Activated CD4-positive, alpha-beta T cell treated with anti-CD3 and anti-CD28 coated beads, Interleukin-2, amount 50 U/mL, for 24 hours (primary cell): ENCODE measurements at places on chromosomes 13 and 19.

DNA sequence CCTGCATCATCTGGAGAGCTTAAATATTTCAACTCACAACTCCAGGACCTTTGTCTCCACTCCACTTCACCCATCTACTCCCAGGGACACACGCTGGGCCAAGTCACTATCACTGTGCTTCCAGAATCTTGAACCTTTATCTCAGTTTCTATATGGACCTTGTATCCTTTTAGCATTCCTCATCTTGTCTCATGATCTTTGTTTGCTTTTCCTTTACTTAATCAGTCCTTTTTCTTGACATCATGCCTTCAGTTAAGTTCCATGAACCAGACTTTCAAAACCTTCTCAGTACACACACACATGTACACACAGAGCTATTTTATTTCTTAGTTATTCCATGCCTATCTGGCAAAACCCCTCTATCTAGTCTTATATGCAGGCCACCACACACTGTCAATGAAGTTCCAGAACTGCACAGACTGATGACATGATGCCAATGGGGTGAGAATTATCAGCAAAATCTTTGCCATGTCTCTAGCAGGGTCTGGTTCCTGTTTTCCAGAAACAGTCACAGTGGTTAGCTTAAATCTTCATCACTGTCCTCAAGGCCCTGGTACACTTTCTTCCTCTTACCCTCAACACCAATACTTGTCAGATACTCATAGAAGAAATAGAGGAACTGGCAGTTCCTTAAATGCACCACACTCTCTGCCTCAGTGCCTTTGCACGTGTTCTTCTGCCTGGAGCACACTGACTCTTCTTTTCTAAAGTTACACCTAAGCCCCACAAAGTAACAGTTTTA is 77.6 kb upstream of the STARD13 start:
- DNase-seq: no peak

DNA sequence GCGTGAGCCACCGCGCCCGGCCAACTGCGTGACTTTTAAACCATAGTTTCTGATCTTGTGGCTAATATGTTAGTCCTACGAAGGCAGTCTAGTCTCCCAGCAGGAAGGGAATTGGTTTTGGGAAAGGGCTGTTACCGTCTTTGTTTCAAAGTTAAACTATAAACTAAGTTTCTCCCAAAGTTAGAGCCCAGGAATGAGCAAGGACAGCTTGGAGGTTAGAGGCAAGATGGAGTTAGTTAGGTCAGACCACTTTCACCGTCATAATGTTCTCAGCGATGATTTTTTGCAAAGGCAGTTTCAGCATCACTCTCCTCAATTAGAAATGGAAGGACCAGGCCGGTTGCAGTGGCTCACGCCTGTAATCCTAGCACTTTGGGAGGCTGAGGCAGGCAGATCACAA is 17.7 kb upstream of the ADGRE2 start:
- DNase-seq: no peak

DNA sequence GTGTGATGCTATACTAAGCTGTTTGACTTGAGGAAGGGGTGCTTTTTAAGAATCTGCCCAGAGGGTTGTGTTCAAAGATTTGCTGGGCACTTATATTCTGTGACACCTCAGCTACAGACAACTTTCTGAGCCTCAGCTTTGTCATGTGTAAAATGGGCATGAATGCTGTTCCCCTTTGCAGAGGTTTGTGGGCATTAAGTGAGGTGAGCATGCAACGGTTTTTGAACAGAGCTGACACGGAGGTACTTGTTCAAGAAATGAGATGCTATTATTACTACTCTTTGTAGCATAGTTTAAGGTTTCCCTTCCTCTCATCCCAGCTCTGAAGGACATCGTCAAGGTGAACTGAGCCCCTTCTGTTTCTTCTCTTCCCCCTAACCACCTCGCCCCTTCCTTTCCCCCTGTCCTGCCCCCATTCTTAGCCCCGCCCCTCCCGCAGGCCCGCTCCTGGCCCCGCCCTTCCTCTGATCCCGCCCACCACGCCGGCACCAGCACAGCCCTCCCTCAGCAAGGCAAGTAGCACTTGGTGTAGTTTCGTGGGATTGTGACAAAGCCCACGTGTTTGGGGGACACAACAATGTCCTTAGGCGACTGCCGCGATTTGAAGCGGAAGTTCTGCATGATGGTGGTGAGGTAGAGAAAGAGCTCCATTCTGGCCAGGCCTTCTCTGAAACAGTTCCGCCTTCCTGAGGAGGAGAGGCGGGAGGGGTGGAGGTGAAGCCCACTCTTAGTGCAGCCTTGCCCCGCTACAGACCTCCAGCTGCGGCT is 26.1 kb upstream of the CYP2A7 start:
- peak; percentile 59 for DNase-seq

GRCh38 chr19:5987077-5987818 is 9.3 kb upstream of the RANBP3 start:
- DNase-seq: peak; percentile 69

DNA sequence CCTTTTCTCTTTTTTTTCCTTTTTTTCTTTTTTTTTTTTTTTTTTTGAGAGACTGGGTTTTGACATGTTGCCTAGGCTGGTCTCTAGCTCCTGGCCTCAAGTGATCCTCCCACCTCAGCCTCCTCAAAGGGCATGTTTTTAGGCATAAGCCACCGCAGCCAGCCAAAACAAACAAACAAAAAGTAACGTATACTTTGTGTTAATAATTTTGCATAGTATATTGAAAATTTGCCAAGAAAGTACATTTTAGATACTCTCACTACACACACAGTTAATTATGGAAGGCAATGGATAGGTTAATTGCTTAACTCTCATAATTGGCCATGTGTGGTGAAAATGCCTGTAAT is 1.6 kb upstream of the RAB11B start:
- DNase-seq: no peak

DNA sequence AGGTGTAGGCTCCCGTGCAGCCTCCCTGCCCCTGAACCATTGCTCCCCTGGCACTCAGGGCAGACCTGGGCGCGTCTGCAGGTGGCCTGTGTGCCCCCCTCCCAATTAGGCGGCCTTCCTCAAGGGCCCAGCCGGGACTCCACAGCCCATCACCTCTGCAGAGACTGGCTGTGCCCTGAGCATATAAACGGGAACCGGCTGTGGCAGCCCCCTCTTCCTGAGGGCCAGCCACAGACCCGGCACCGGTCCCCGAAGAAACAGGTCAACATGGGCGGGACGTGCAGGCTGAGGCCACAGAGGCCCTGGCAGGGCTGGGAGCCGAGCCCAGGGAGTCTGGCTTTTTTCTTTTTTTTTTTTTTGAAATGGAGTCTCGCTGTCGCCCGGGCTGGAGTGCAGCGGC is 12.0 kb downstream of the PIAS4 start:
- DNase-seq: no peak

- no peak for DNase-seq
Observed at GRCh38 chr19:1376415-1376805, 7.3 kb upstream of the NDUFS7 start.

GRCh38 chr19:14544977-14545715 is 15.8 kb downstream of the TECR start:
- no peak for DNase-seq

DNA sequence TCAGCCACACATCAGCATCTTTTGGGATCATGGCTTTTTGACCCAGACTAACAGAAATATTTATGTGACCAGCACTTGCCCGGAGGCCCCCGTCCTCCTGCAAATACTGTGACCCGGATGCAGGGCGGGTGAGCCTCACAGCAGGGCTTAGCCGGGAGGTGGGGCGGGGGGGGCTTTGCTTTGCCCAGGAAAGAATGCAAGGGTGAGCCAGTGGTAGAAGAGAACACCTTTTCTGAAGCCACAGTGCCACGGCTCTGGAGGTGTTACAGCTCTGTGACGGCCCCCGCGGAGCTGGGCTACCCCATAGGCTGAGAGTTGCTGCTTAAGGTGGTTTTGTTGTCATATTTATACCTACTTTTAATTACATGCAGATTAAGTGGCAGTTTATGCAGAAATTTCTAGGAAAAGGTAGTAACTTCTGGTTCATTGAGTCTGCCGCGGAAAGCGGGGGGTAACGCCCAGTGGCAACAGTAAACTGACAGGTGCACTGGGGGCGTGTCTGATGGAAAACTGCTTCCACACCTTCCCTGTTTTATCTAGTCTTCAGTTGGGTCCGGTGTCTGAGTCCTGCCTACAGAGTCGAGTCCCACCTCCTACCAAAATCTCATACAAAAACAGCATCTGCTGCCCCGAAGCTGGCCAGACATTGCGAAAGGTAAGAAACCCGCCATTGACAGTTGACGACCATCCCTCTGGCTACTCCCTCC is 187.9 kb downstream of the TEX29 start:
- DNase-seq: no peak

GRCh38 chr19:10390652-10391286 is 10.4 kb upstream of the TYK2 start:
- peak; percentile 62 for DNase-seq

- DNase-seq: no peak
Observed at GRCh38 chr19:44943801-44944249, 1.8 kb downstream of the APOC4 start.

DNA sequence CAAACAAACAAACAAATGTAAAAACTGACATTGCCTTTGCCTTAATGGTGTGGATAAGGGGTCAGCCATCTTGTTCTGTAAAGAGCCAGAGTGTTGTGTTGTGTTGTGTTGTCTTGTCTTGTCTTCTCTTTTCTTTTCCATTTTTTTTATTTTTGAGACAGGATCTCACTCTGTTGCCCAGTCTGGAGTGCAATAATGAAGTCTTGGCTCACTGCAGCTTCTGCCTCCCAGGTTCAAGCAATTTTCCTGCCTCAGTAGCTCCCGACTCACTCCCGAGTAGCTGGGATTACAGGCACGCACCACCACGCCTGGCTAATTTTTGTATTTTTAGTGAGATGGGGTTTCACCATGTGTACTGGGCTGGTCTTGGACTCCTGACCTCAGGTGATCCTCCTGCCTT is 27.8 kb downstream of the TIMM13 start:
- no peak for DNase-seq

- DNase-seq: no peak
Observed at GRCh38 chr13:79528356-79528755, 47.4 kb downstream of the NDFIP2 start.

DNA sequence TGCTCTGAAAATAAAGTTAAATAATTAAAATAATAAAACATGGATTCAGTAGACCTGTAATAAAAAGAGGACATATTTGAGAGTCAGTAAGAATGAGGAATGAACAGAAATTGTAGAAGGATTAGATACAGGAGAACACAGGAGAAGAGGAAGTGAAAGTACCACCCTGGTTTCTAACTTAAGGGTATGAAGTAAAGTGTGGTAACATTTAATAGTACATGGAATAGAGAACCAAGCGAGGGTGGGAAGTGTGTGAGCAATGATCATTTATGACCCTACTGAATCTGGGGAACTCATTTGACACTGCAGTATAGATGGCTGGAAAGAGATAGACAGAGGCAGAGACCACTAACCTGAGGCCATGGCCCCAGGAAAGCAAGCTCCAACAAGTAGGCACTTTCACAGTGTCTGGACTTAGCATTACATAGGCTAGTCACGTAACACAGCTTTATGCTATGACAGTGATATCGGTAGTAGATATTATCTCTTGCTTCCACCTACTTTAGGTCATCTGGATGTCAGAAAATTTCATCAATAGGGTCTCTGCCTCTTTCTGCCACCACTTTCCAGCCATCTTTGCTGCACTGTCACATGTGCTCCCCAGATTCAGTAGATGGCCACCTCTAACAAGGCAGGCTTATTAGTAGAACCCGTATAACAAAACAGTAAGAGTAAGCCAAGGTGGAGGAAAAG is 633.9 kb upstream of the MIR17HG start:
- no peak for DNase-seq
